ENCODE measurements at places on chromosomes 2 and 18.

DNA sequence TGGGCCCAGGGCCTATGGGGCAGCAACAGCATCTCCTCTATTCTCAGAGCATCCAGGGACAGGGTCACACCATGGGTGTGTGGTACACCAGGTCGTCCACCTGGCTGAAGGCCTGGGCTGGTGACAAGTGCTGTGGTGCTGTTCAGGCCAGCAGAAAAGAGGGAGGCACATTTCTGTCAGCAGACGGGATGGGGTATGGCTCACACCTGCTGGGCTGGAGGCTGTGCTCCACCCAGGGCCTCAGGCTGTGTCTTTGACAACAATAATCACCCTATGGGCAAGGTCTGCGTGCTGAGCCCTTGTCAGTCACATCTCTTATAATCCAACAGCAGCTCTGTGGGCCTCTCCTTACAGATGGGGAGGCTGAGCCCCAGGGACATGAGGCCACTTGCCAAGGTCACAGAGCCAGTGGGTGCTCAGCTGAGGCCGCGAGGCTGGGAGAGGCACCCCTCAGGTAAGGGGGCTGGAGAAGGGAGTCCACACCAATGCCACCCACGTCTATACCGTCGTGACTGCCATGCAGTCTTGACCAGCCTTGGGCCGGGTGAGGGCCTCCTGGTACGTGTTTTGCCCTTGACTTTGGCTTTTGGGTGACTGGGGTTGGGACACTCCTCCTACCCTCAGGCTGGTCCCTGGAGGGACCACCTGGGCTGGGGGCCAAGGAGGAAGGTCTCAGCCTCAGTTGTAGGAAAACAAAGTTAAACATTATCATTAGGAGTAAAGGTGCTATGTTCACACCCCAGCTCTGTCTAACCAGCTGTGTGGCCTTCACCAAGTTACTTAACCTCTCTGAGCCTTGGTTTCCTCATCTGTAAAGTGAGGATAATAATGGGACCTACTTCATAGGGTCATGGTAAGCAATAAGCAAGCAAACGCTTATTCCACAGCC lies 5.6 kb upstream of the HS6ST1 start:
- DNase-seq: no peak

DNA sequence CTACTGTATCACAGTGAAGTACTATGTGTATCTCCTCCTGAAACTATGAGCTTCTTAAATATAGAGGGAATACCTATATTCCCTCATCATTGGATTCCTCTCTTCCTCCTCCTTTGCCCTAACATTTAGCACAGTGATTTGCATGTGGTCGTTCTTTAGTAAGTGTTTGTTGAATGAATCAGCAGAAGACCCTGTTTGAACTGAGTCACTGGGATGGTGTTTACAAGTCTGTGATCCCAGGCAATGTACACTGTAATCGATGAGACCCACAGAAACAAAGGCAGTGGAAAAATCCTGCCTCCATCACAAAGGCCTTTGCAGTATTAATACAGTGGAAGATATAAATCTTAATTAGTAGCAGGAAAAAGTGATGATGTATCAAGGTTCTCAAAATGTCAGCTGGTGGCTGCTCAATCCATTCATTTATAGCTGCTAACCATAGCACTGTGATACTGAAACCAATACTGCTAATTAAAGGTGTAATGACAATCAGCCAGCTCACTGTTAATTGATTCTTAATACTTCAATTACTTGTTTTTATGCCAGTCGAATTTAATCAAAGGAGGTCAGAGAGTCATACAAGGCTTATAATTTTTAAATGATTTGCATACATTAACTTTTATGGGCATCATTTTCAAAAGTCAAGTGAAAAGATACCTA lies 20.8 kb upstream of the MYO3B start:
- no peak for DNase-seq

DNA sequence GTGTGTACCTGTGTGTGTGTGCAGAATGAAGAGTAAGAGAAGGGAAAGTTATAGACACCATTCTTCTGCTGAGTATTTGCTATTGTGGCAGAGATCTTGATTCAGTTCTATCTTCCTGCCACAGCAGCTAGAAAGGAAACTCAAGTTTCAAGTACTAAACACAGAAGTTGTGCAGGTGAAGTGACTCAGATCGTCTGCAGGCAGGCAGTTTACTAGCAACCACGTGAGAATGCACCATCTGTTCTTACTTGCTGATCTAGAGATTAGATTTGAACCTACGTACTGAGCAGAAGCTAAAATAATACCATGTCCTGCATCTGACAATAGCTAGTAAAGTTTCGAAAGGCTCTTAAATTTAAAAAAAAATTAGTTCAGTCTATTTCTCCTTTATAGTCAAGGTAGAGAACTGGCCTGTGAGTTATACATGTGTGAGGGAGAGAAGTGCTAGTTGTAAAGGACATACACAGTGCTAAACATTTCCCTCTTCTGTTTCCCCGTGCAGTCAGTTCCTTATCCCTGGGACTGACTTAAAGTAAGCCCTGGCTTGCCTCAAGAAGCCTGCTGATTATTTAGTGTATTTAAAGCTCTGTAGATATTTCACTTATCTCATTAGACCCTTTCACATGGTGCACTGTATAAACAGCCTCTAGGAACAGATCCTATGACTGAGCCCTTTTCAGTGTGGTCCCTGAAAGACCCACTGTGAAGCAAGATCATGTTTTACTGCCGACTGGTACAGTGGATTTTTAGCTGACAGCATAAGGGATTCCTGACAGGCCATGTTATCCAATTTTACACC lies 45.0 kb downstream of the SLC38A11 start:
- peak; percentile 99 for DNase-seq

- peak; percentile 92 for DNase-seq
These were observed 1.6 kb upstream of the LPIN1 start for GRCh38 chr2:11744631-11745394.

DNA sequence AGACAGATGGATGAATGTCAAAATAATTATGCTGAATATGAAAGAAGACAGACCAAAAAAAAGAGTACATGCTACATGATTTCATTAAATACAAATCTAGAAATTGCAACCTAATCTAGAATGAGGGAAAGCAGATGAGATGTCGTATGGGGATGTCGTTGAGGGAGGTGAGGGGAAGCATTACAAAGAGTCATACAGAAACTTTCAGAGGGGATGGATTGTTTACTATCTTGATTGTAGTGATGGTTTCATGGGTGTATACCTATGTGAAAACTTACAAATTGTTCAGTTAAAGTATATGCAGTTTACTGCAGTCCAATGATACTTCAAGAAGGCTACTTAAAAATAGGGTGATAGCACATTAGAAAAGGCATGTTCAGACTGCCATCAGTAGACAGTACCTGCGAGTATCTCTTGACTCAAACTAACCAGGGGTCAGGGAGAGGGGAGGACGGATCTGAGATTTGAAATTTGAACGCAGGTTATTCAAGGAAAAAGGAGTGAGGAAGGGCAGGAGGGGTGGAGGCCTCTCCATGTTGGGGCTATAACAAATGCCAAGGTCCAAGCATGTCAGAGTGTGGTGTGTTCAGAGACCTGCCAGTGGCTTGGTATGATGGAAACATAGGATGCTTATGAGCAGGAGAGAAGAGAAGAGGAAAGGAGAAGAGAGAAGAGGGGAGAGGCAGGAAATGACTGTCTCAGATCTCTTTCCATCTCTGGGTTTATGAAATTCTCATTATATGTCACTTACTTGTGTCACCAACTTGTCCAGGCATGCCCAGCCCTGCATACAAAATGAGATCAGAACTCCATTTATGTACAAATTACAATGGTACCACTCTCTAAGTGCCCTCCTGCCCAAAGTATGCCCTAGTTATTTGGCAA lies 257.3 kb upstream of the CXCR4 start:
- DNase-seq: no peak

GRCh38 chr2:25274868-25275574 lies 66.7 kb downstream of the DNMT3A start:
- peak; percentile 78 for DNase-seq

DNA sequence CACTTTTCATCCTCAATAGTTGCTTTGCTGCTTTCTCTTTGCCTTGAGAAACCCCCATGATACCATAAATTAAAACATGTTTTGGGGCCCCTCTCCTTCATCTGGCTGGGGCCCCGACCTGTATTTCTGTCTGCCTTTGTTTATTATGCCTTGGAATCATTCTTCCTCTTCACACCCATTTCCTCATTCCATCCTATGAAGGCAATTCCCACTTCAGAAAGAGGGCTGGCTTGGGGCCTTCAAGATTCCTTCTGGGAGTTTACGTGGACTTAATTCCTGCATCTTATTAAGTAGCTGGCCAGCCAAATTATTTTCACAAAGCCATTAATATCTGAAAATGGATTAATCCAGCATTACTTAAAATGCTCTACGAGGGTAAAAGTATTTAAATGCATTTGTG lies 6.8 kb upstream of the LRRTM1 start:
- DNase-seq: no peak

DNA sequence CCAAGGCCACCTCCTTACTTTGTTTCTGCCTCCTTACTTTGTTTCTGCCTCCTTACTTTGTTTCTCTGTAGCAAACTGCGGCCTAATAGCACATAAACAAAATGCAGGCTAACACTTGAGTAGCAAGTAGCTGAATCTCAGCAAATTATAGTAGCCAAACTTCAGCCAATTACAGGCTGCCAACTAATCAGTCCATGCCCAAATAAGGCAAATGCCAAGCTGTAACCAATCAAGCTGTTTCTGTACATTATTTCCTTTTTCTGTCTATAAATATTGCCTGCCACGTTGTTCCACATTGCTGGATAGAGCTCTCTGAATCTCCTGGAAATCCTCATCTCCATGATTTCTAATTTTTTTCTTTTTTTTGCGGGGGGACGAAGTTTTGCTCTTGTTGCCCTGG lies 28.7 kb upstream of the FRZB start:
- DNase-seq: no peak

DNA sequence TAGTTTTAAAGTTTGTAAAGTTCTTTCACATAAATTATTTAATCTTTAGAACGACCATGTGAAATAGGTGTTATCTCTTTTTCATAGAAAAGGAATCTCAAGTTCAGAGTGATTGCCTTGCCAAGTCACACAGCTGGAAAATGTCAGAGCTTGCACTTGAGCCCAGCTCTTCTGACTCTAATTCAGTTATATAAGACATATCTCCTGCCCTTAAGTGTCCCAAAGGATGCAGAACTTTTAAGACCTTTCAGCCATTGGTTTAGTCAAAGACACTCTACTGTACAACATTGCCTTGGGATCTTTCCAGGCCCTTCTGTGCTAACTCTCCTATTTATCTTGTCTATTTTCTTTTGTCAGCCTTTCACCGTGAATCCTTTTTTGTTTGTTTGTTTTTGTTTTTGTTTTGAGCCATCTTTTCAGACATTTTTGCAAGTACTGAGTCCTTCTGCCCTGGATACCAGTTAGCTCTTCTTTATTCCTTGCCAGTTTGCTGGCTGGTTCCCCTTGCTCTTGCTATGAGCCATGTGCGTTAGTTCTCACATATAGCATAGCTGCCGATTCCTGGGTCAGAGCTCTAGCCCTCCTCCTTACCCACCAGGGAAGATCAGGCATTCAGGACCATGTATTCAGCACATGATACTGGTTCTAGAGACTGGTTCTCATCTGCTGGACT lies 160.0 kb upstream of the MYO3B start:
- no peak for DNase-seq

DNA sequence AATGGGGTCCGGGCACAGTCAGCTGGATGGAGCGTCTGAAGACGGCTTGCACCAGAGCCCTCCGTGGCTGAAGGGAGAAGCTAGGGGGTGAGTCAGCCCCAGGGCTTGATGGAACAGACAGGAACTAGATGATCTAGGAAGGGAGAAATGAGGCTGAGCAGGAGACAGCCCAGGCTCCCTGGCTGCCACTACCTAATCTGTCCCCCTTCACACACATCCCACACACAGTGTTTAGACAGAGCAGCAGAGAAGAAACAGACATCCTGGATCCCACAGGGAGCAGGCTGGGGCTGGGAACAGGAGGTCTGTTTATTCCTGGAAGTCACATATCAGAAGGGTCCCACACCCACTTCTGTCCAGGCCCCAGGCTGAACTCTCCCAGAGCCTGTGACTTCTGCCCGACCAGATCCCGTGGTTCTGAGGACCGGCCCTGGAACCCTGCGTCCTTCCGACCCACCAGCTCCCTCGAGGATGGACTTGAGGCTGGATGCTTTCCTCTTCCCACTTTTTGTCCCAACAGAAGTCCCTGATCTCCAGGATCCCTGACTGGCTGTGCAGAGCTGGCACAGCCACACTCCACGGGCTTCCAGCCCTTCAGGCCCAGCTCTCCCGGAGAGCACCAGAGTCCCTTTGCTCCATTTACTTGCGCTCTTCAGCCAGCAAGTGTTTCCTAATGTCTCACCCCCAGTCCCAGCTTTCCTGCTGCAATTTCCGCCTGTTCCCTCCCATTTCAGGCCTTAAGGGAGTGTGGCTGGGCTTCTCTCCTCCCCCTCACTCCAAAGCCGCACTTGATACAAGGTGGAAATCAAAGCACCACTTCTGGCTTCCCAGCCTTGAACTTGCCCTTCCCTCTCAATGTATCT lies 1.5 kb upstream of the GPBAR1 start:
- no peak for DNase-seq

- DNase-seq: no peak
These were observed 24.1 kb upstream of the MRPL19 start for GRCh38 chr2:75622500-75622899.

- no peak for DNase-seq
These were observed 30.1 kb upstream of the DYNC2LI1 start for GRCh38 chr2:43743706-43744105.

GRCh38 chr2:30569946-30570345 lies 122.9 kb downstream of the LCLAT1 start:
- DNase-seq: no peak

GRCh38 chr18:24366328-24366727 lies 31.3 kb downstream of the OSBPL1A start:
- DNase-seq: no peak

DNA sequence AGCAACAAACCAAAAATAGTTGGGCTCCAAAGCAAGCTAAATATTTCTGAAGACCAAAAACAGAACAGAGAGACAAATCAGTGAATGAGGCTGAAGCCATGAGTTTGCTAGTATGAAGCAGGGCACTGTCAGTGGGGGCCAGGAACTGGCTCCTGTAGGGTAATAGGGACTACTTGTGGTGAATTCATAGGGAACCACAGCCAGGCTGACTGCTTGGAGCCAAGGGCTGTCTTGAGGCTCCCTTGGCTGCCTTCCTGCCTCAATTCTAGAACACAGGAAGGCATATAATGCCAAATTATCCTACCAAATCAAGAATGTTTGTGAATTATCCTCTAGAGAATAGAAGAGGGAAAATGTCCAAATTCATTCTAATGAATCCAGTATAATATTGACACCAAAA lies 406.0 kb downstream of the CCDC85A start:
- DNase-seq: no peak

GRCh38 chr2:102422910-102423309 lies at the start of gene IL18RAP:
Gene IL18RAP, plus strand, starts transcription at chr2:102423160. Its CDS starts 118 bp downstream, at chr2:102423278.
- DNase-seq: peak; percentile 38

DNA sequence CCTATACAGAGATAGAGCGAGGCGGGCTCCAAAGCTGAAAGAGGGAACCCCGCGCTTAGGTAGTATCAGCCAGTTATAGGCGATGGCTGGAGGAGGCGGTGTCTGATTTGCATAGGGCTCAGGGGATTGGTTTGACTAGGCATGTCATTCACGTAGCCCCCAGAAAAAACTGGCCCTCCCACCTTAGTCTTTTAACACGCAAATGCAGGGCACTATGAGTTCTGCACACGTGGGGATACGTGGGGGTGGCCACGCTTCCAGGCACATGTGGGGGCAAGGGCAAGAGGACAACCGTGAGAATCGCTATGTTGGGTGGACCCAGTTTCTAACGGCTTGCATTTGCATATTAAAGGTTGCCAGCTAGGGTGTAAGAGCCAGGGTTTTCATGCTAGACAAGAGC lies 56.7 kb upstream of the MSTN start:
- peak; percentile 47 for DNase-seq

Measured in common myeloid progenitor, CD34-positive (primary cell).